PC-3 (cell line): ENCODE measurements at places on chromosomes 3 and 15.
A peak's percentile ranks its signal among the peaks of the same experiment; 100 is the strongest.

GRCh38 chr3:131561511-131561910 lies 58.7 kb upstream of the MRPL3 start:
- no peak overlapping the region for H3K4me3 ChIP-seq
- DNase-seq, result no peak
- no peaks in the 10 kb centered on the region for H3K27me3 ChIP-seq
- peaks cover 11% of the 10 kb centered on the region for H3K4me1 ChIP-seq
- H3K27ac ChIP-seq, result no peak overlapping the region

DNA sequence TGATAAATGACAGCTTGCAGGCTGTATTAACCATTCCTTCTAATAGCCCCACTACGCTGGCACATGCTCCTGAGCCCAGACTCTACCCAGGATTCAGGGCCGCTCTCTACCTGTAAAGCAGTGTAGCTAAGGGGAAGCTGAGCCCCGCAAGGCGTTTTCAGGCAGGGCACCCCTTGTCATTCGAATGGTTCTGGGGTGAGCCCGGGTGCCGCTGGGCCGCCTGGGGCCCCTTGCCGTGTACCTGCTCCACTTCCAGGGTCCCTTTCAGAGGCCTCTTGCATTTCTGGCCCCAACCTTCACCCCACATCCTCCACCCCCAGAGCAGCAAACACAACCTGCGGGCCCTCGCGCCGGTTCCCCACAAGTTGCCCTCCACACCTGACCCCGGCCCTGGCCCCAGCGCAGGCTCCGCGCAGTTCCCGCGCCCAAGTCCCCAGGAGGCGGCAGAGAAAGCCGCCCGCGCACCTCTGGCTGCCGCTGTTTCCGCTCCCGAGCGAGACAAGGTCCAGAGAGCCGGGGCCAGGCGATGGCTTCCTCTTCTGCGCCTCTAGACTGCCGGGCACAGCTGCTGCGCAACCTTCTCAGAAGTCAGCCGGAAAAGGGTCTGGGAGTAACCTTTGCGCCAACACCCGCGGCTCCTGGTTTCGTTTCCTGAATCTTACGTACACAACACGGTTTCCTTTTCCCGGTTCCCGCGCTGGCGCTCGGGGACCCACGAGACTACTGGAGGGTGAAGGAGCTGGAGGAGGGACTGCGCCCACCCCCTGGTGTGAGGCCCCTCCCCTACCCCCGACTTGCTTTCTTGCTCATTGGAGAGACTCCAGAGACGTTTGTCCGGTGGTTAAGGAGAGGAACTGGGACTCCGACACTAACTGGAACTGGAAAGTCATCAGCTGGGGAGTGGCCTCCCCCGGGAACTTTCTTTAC lies at the start of gene PLSCR1:
Gene PLSCR1, minus strand, starts transcription at position 606 of the 927 bp plus-strand sequence. CDS start 8,055 bp downstream, outside the sequence.
- peak within 1 kb of the TSS; percentile 92 for H3K4me3 ChIP-seq
- DNase-seq, result peak; percentile 98
- H3K27me3 ChIP-seq, result no peaks in the 10 kb centered on the region
- H3K27ac ChIP-seq, result peak within 1 kb of the TSS; percentile 89

DNA sequence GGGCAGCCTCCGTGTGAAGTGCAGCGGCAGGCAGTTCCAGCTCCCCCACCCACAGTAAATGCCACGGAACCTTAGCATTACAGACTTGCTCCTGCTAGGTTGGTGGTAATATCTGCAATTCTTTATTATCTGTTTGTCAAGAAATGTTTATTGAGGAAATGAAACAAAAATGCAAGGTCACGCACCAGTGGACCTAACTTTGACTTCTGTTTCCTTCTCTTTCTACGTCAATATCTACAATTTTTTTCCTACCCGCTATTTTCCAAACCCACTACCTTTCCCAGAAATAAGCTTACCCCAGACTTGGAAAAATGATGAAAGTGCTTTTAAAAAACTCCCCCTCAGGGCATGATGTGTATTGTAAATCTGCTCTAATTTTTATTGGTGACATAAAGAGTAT lies 18.9 kb downstream of the ILDR1 start:
- DNase-seq, result no peak
- H3K4me3 ChIP-seq, result no peak overlapping the region
- H3K27ac ChIP-seq, result no peak overlapping the region
- peaks cover 48% of the 10 kb centered on the region for H3K4me1 ChIP-seq
- H3K36me3 ChIP-seq, result no peaks in the 10 kb centered on the region

GRCh38 chr3:184366619-184367289 lies 5.2 kb downstream of the POLR2H start:
- H3K27me3 ChIP-seq, result no peaks in the 10 kb centered on the region
- peaks cover 26% of the 10 kb centered on the region for H3K36me3 ChIP-seq
- no peak overlapping the region for H3K4me3 ChIP-seq
- DNase-seq, result peak; percentile 10

- H3K27me3 ChIP-seq, result no peaks in the 10 kb centered on the region
- H3K4me3 ChIP-seq, result no peak overlapping the region
- no peak overlapping the region for H3K27ac ChIP-seq
- DNase-seq, result no peak
Observed at GRCh38 chr3:195087328-195087727, 183.6 kb downstream of the XXYLT1 start.

- no peak for DNase-seq
- no peaks in the 10 kb centered on the region for H3K4me1 ChIP-seq
- no peak overlapping the region for H3K27ac ChIP-seq
Observed at GRCh38 chr15:44763187-44763586, 26.9 kb downstream of the TRIM69 start.

- H3K4me3 ChIP-seq, result no peak overlapping the region
- H3K27ac ChIP-seq, result no peak overlapping the region
- H3K36me3 ChIP-seq, result no peaks in the 10 kb centered on the region
- no peaks in the 10 kb centered on the region for H3K27me3 ChIP-seq
Observed at GRCh38 chr15:50758712-50759205, 6.7 kb downstream of the SPPL2A start.

DNA sequence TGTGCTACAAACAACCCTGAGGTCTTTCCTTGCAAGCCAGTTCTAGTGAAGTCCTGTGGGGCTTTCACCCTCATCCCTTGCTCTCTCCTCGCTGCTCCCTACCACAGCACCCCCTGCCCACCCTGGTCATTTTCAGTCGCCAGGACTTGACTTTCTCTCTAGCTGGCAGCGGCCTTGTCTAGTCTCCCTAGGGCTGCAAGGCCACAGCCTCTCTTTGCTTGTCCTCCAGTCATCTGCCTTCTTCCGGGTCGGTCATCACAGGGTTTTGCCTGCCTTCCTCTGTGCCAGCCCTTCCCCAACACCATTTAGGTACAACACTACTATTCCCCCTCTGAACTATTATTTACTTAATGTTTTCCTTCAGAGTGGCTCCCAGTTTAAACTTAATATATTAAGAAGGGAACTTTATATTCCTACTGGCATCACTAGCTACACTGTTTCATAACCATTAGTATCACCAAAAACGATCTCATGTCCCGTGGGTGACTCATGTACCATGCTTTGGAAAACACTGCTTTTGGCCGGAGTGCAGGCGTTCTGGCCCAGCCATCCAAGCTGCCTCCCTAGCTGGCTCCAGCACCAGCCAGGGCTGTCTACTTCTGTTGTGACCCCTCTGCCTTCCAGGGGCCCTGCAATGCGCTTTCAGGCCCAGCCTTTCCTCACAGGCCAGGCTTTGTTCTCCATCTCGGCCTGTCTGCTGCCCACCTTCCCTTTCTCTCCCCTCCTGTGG lies 21.4 kb downstream of the FAH start:
- H3K4me3 ChIP-seq, result no peak overlapping the region
- peak; percentile 77 for DNase-seq
- H3K36me3 ChIP-seq, result peaks cover 19% of the 10 kb centered on the region
- H3K4me1 ChIP-seq, result peaks cover 25% of the 10 kb centered on the region
- no peaks in the 10 kb centered on the region for H3K27me3 ChIP-seq

- H3K4me3 ChIP-seq, result peak overlapping the region; percentile 83
- H3K36me3 ChIP-seq, result peaks cover 10% of the 10 kb centered on the region; the same call in 1 of the 2 replicates
- H3K4me1 ChIP-seq, result peaks cover 33% of the 10 kb centered on the region
- no peak for DNase-seq
- H3K27ac ChIP-seq, result no peak overlapping the region
Observed at GRCh38 chr3:36991147-36991546, 1.8 kb downstream of the EPM2AIP1 start.

DNA sequence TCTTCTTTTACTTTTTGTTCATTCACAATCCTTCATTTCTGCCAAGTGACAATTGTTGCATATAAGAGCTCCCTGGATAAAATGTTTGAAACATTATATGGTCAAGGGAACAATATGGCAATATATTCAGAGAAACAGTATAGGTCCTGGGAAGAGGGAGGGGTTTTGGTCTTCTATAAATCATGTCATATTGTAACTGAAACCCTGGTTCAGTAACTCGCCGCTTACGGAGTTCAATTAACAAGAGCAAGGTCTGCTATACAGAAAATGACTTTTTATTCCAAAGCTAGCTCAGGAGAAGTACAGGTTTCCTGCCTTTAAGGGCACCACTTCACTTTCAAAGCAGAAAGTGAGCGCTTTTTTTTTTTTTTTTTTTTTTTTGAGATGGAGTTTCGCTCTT lies 522.1 kb upstream of the TGFBR2 start:
- DNase-seq, result no peak
- no peak overlapping the region for H3K27ac ChIP-seq
- H3K4me3 ChIP-seq, result no peak overlapping the region
- H3K4me1 ChIP-seq, result peaks cover 12% of the 10 kb centered on the region

GRCh38 chr3:61650276-61650675 lies 88.9 kb downstream of the PTPRG start:
- no peaks in the 10 kb centered on the region for H3K36me3 ChIP-seq
- no peaks in the 10 kb centered on the region for H3K4me1 ChIP-seq
- DNase-seq, result peak; percentile 18

DNA sequence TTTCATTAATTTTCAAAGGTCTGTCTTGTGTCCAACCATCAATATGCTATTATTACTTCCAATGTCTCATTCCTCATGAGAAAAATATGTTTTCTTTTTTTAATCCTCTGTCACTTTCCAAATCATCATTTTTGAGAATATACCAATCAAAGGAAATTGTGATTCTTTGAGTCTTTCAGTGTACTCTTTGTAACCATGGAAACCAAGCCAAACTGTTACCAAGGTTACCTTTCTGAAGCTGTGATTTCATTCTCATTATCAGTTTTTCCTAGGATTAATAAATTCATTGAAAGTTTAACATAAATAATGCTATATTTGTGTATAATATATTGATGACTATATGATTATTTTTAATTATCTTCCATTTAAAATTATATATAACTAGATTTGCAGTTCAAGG lies 16.6 kb upstream of the PLSCR5 start:
- DNase-seq, result no peak
- no peaks in the 10 kb centered on the region for H3K4me1 ChIP-seq
- H3K36me3 ChIP-seq, result no peaks in the 10 kb centered on the region
- H3K27me3 ChIP-seq, result no peaks in the 10 kb centered on the region
